ENCODE measurements at places on chromosomes 4 and X. TPM values are rescaled to one million over a fixed set of nuclear protein-coding genes. Genes with fewer than 3 reads are reported as not detected.

Gene DKK2
- not detected for total RNA-seq

Gene SLC7A11
- 10.1 TPM for total RNA-seq

Gene CLGN
- 3.4 TPM for total RNA-seq

Gene EDA
- total RNA-seq = 15.1 TPM

Gene SYP
- total RNA-seq = 7.0 TPM

Gene TMEM35A
- 3.9 TPM for total RNA-seq

Gene ZNF182
- 8.6 TPM for total RNA-seq

DNA sequence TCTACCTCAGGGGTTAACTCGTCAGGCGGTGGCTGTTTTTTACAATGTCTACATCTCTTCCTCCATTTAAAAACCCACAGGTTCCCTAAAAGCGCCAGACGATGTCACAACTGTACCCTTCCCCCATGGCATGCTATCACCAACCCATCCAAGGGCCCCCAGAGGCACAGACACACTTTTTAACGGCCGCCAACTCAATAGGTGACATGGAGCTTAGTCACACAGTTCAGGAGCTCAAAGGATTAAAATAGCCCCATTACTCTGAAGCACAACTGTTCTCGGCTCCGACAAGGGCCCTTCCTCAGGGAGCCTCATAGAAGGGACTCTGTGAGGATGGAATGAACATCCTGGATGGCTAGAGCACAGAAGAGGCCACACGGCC is 12.4 kb downstream of the SH3KBP1 start:
- no peak overlapping the region for H3K27ac ChIP-seq
- no peak overlapping the region for H3K4me3 ChIP-seq
- 0 out of 2 replicates have a peak, but pooled peaks cover 8% of the 10 kb centered on the region for H3K4me1 ChIP-seq
- H3K27me3 ChIP-seq = no peaks in the 10 kb centered on the region

GRCh38 chr4:37383579-37384229 is 139.2 kb downstream of the NWD2 start:
- no peaks in the 10 kb centered on the region for H3K36me3 ChIP-seq
- peaks cover 8% of the 10 kb centered on the region for H3K4me1 ChIP-seq
- no peak overlapping the region for H3K4me3 ChIP-seq

DNA sequence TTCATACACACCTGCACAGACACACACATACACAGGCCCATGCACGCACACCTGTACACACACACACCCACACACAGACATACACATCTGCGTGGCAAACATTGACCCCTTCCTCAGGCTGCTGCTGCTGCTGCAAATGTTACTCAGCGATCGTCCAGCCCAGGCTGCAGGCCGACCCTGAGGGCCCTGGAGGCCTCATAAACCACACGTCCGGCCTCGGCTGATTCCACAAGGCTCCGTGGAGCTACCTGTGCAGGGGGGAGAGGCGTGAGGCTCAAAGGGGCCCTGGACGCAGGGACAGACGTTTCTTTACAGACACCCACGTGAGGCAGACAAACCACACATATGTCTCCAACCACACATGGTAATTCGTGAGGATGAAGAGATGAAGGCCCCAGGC is 53.9 kb upstream of the PPP2R3B start:
- peaks cover 10% of the 10 kb centered on the region for H3K4me1 ChIP-seq
- peak overlapping the region; percentile 16 for H3K27ac ChIP-seq
- no peak for DNase-seq
- H3K27me3 ChIP-seq = peaks cover 30% of the 10 kb centered on the region
- no peak overlapping the region for H3K4me3 ChIP-seq
- H3K36me3 ChIP-seq = peaks cover 5% of the 10 kb centered on the region

DNA sequence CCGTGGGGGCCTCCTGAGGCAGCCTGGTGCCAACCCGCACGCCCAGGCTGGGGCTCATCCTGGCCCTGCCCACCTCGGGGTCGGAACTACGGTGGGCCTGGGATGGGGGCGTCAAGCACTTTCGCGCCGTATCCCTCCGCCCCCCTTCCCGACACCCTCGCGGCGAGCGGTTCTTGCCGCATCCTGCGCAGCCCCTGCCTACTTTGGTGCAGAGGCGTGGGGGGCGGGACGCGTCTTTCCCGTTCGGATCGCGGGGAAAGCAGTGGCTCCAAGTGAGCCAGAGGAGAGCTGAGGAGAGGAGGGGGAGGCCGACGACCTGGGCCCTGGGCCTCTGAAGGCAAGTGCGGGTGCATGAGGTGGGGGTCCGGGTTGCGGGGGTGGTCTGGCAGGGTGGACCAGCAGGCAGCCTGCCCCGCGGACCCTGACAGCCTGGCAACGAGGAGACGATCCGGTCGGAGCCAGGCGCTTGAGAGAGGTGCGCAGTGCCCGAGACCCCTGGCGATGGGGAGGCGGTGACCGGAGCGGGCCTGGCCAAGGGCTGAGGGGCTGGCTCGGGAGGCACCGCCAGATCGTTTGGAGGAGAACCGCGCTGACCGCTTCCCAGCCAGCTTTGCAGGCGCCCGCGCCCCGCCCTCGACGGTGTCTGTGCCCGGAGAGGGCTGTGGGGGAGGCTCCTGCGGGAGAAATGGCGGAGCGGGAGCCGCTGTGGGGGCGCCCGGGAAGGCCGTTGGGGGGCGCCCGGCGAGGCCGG is at the start of gene GPRASP2:
Gene GPRASP2, plus strand, starts transcription at position 233 of the 751 bp plus-strand sequence. CDS start 2,422 bp downstream, outside the sequence.
- peak within 1 kb of the TSS; percentile 87 for H3K4me3 ChIP-seq
- DNase-seq = peak; percentile 53
- no peak within 1 kb of the TSS for H3K27ac ChIP-seq
- peaks cover 26% of the 10 kb centered on the region for H3K27me3 ChIP-seq
- 0 out of 2 replicates have a peak, but pooled peaks cover 5% of the 10 kb centered on the region for H3K36me3 ChIP-seq

GRCh38 chr4:113674733-113675132 is 86.8 kb downstream of the CAMK2D start:
- H3K27me3 ChIP-seq = no peaks in the 10 kb centered on the region
- DNase-seq = no peak
- no peak overlapping the region for H3K4me3 ChIP-seq
- H3K36me3 ChIP-seq = no peaks in the 10 kb centered on the region
- H3K27ac ChIP-seq = no peak overlapping the region

GRCh38 chr4:128459547-128459946 is 171.9 kb upstream of the PGRMC2 start:
- no peak for DNase-seq
- peaks cover 6% of the 10 kb centered on the region for H3K4me1 ChIP-seq
- H3K36me3 ChIP-seq = peaks cover 10% of the 10 kb centered on the region
- no peak overlapping the region for H3K4me3 ChIP-seq
- no peaks in the 10 kb centered on the region for H3K27me3 ChIP-seq

- no peak overlapping the region for H3K27ac ChIP-seq
- H3K4me3 ChIP-seq = no peak overlapping the region
- no peak for DNase-seq
- H3K36me3 ChIP-seq = no peaks in the 10 kb centered on the region
Observed at GRCh38 chrX:100645106-100645505, 1.1 kb downstream of the SRPX2 start.

DNA sequence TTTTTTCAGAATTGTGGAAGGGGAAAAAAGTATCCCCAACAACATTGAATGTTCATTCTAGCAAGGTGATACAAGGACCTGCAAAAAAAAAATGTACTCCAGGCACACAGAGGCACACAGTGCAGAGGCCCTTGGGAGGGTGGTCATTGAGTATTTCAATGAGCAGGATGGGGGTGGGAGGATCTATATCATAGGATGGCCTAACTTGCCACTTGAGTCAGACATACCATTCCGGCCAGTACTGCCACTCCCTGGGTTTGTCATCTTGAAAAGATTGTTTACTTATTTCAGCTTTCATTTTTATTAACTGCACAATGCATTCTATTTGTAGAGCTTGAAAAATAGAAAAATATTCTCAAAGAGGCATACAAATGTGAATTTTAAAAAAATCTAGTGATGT is 18.7 kb downstream of the ZNF595 start:
- H3K27me3 ChIP-seq = peaks cover 7% of the 10 kb centered on the region
- peaks cover 80% of the 10 kb centered on the region for H3K36me3 ChIP-seq
- H3K4me1 ChIP-seq = peaks cover 8% of the 10 kb centered on the region

GRCh38 chr4:4415107-4415805 is 28.4 kb downstream of the NSG1 start:
- peaks cover 29% of the 10 kb centered on the region for H3K36me3 ChIP-seq
- H3K4me3 ChIP-seq = no peak overlapping the region
- H3K27me3 ChIP-seq = no peaks in the 10 kb centered on the region
- DNase-seq = no peak

GRCh38 chr4:145069361-145069760 is 28.6 kb downstream of the ANAPC10 start:
- no peak for DNase-seq
- H3K27ac ChIP-seq = no peak overlapping the region
- H3K4me1 ChIP-seq = peaks cover 24% of the 10 kb centered on the region
- H3K36me3 ChIP-seq = no peaks in the 10 kb centered on the region
- no peak overlapping the region for H3K4me3 ChIP-seq

DNA sequence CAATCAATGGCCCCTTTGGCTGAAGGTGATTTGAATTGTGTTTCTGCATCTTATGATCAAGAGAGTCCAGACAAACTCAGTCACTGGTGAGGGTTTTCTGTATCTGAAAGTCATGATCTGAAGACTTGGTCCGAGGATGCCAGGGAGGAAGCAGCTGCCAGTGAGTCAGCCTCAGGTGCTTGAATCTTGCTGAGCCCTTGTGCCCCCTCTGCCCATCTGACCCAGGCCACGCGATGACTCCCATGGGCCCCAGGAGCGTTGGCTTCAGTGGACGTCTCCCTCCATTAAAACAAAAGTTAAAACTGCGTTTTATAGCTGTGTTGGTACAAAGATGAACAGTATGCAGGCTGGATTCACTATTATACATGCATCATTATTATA is 62.0 kb downstream of the HTRA3 start:
- DNase-seq = no peak
- no peaks in the 10 kb centered on the region for H3K27me3 ChIP-seq
- peaks cover 5% of the 10 kb centered on the region for H3K36me3 ChIP-seq
- H3K4me3 ChIP-seq = no peak overlapping the region
- no peaks in the 10 kb centered on the region for H3K4me1 ChIP-seq
- no peak overlapping the region for H3K27ac ChIP-seq

GRCh38 chrX:120769576-120770341 is 105.9 kb downstream of the CT47B1 start:
- H3K4me3 ChIP-seq = no peak overlapping the region
- no peaks in the 10 kb centered on the region for H3K4me1 ChIP-seq
- no peak for DNase-seq

- no peaks in the 10 kb centered on the region for H3K27me3 ChIP-seq
- H3K4me1 ChIP-seq = peaks cover 22% of the 10 kb centered on the region
- no peak overlapping the region for H3K27ac ChIP-seq
- no peak for DNase-seq
- H3K36me3 ChIP-seq = no peaks in the 10 kb centered on the region
- no peak overlapping the region for H3K4me3 ChIP-seq
Observed at GRCh38 chrX:119421016-119421705, 22.0 kb downstream of the SLC25A43 start.

Measured in WTC11 (cell line).